Pancreas (tissue), 10 donors: ENCODE measurements at places on chromosomes 7 and 10. TPM values are rescaled to one million over a fixed set of nuclear protein-coding genes. Genes with fewer than 3 reads are reported as not detected.

PCDH15 gene
- not detected for total RNA-seq

GPER1 gene
- 0.70 TPM for total RNA-seq

DNA sequence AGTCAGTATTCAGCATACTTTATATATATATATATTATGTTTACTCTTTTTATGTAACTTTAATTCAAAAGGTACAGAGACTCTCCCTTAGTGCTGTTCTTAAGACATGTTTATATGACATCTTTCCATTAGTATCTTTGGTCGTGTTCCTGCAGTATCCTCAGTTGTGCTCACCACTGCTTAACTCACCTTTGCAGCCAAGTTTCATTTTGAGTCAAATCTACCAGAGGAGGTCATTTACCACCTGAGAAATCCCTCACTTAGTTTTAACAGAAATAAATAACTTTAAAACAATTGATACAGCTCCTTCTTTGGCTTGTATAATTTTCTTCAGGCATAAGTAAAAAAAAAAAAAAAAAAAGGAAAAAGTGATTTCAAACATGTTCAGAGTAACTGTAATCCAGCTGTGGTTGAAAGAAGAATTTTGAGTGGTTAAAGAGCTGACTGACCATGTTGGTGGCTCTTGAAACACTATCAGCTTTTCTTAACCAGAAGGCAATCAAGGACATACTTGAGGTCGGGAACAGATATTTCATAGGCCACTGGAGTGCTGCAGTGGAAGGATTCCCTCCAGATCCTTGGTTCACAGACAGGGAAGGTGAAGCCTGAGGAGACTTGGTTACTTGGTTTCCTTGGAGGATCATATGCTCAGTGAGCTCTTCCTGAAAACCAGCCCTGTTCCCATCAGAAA is 116.8 kb downstream of the AUTS2 start:
- DNase-seq, result no peak

- no peak for DNase-seq
These were observed 34.1 kb upstream of the KNDC1 start for GRCh38 chr10:133125901-133126300.

DNA sequence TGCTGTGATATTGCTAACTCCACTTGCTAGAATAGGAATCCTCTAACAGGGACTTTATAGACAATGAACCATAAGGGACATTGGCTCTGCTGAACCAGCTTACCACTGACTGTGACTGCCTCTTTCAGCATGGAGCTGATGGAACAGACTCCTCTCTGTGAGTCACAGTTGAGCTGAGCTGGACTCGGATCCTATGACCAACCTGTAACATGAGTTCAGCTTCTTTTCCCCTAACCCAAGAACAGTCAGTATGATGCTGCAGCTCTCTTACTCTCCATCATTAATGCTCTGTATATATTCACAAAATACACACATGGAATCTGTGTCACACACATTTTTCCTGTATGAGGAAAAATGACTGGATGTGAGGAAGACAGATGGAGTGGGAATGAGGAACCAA is 177.9 kb upstream of the BET1 start:
- no peak for DNase-seq
